ENCODE measurements at places on chromosomes 4 and X.

- no peak for DNase-seq
Observed at GRCh38 chr4:128241425-128241913, 46.1 kb downstream of the PGRMC2 start.

DNA sequence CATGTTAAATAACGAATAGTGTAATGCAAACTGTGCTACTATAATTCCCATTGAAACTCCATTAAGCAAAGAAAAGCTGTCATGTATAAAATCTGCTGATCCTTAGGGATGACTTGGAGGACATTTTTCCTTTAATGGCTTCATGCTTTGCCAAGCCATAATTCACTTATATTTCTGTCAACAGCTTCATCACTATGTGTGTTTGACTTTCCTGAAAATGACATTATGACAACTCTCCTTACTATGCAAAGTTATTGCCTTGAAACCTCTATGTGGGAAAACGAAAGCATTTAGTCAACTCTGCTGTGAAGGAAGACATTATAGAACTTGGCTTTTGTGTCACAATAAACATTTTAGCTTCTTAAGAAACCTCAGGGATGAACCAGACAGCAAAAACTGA is 210.5 kb downstream of the GRXCR1 start:
- no peak for DNase-seq

GRCh38 chr4:153595894-153596601 is 88.0 kb upstream of the TLR2 start:
- no peak for DNase-seq

DNA sequence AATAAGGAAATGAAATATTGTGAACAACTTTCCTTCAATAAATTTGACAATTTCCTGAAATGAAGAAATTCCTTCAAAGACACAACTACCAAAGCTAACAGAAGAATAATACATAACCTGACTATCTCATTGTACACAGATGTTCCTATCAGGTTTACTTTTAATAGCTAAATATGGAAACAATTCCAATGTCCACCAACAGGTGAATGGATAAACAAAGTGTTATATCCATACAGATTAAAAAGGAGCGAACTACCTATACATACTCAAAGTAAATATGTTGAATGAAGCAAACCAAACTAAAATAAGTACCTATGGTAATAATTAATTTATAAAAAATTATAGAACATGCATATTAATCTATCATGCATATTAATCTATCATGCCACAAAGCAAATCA is 554.9 kb downstream of the PPP4R3C start:
- no peak for DNase-seq

- no peak for DNase-seq
Observed at GRCh38 chrX:130098210-130098552, 12.1 kb downstream of the ELF4 start.

DNA sequence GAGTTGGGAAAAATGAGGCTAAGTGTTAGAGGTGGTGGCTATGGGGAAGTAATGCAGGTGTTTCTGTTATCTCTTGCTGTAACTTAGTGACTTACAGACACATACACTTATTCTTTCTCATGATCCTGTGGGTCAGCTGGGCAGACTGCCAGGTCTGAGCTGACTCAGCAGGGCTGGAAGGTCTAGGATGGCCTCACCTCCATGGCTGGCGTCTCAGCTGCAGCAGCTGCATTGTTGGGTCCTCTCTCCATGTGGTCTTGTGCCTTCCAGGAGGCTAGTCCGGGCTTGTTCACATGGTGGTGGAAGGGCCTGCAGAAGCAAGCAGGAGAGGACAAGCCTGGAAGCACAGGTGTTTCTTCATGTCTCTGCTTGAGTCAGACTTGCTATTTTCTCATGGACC is 172.7 kb downstream of the NHS start:
- DNase-seq, result no peak

- no peak for DNase-seq
Observed at GRCh38 chrX:153408871-153409351, 2.4 kb upstream of the ZFP92 start.

DNA sequence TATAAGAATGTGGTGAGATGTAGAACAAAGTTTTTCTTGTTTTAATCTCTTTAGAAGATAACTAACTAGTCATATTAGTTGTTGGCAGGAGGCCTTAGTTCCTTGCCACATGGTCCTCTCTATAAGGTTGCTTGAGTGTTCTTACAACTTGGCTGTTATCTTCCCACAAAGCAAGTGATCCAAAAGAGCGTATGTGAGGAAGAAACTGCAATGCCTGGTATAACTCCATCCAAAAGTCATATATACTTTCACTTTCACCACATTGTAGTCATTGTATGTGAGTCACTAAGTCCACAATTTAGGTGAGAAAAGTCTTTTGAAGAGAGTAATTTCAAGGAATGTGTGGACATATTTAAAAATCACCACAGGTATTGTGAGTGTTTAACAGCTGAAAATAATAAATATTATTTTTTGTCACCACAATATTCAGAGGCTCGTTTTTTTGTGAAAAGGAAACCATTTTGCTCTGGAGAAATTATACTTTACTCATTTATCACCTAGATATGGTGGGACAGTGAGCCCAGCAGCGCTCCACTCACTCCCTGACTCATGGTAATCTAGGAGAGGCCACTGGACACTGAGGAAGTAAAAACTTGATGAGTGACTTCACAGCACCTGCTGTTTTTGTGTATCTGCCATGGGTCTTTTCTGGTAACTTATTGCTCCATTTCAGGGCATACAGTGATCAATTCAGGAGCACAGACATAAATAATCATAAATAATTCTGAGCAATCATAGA is 369.4 kb upstream of the NDST3 start:
- DNase-seq, result no peak

DNA sequence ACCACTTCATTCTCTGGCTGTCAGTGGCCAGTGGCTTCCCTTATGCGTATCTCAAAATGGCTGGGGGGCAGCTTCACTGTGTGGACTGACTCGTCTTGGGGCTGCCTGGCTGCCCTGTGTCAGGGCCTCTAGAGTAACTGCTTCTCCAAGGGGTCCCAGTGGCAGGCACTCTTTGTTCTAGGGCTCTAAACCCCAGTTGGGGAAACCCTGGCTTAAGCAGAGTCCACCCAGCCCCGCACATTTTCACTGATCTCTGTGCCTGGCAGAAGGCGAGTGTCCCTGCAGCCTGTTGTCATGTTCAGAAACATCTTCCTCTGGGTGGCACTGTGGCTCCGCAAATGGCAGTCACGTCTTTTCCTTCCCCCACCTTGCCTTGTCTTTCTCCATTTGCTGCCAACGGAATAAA is 59.7 kb downstream of the NBDY start:
- DNase-seq, result no peak
